Stimulated activated memory B cell treated with anti-CD40 and anti-IgM and Interleukin-4, amounts not matched to agents 10 μg/mL and 1 μg/mL and 100 μg/mL, for 72 hours (primary cell): ENCODE measurements at places on chromosomes 5 and 9.

- ATAC-seq: peak; percentile 71
Measured at GRCh38 chr5:149172261-149172660, 31.0 kb downstream of the ABLIM3 start.

DNA sequence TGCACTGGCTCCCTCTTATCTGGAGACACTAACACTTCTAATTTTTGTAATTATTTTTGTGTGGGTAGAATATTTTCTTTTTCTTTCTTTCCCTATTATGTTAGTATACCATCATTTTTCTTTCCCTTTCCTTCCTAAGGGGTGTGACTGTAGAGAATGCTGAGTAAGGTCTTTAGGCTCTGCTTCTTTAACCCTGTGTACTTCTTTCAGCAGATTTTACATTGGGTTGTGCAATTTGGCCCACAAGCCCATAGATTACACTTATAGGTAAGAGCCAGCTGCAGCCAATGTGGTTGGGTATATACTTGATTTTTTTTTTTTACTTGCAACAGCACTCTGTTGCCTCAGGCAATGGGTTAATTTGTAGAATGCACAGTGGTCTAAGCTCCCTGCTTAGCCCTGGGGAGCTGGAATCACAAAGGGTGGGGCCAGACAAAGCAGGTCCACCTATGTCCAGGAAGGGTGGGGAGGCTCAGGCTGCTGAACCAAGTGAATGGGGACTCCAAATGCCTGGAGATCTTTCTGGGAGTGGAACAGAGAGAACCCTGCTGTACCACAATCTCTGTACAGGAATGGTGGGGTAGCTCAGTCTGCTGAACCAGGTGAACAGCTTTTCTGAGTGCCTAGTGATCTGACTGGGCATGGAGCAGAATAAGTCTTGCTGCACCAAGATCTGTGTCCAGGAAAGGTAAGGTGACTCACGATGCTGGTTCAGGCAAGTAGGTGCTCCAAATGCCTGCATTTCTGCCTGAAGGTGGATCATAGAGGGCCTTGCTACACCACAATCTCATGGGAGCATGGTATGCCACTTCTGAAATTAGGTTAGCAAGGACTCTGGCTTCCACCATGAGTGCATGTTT, 64.9 kb downstream of the SLC25A46 start:
- no peak for ATAC-seq

GRCh38 chr5:73531356-73531755, 33.1 kb downstream of the BTF3 start:
- no peak for ATAC-seq

GRCh38 chr5:1727571-1727970, 72.1 kb downstream of the MRPL36 start:
- ATAC-seq: no peak

- ATAC-seq: no peak
Measured at GRCh38 chr9:99134893-99135341, 30.0 kb downstream of the TGFBR1 start.

GRCh38 chr9:97526895-97527575, 25.6 kb downstream of the TMOD1 start:
- ATAC-seq: no peak

DNA sequence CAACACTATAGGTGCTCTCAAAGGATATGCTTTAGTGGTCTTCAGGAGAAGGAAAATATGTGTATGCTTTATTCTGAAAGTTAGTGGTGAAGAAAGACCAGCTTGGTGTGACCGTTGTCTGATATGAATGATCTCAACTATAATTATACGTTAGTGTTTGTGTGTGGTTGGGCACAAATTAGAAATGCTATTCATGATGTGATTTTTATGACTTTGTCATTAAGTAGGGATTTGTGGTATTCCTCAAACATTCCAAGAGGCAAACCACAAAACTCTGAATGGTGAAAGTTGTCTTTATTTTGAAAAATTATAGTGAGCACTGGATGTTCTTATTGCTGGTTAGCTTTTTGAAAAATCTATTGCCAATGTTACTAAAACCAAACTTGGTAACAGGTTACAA, 6.2 kb upstream of the F2R start:
- ATAC-seq: no peak

DNA sequence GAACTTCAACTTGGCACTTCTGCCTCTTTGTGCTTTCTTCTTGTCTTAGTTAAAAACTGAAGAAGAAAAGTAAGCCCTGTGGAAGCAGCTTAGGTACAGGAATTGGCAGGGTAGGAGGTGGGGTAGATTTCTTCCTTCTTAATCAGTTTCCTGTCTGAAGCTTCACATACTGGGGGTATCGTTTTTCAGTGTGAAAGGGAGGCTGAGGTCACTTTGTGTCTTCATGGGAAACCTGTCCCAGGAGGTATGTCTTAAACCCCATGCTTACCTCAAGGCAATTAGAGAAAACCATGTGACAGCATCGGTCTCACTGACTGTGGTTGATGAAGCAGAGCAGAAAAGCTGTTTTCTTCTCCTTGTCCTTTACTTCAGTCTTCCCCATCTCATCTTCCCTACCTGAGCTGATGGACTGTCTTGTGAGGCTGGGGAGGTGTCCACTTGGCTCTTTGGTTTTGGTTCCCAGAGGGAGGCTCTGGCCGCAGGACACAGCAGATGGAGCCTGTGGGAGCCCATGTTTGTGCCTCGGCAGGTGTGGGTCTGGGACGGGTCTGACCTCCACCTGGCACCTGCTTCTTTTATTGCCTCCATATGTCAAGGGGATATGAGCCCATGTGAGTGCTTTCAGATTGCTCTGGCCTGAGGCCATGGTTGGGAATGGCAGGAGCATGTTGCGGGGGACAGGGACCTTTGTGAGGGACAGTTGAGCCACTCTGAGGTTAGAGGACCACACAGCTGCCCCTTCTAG, 47.0 kb downstream of the SH3GL2 start:
- no peak for ATAC-seq

GRCh38 chr5:34738381-34738780, 82.3 kb downstream of the RAI14 start:
- no peak for ATAC-seq

DNA sequence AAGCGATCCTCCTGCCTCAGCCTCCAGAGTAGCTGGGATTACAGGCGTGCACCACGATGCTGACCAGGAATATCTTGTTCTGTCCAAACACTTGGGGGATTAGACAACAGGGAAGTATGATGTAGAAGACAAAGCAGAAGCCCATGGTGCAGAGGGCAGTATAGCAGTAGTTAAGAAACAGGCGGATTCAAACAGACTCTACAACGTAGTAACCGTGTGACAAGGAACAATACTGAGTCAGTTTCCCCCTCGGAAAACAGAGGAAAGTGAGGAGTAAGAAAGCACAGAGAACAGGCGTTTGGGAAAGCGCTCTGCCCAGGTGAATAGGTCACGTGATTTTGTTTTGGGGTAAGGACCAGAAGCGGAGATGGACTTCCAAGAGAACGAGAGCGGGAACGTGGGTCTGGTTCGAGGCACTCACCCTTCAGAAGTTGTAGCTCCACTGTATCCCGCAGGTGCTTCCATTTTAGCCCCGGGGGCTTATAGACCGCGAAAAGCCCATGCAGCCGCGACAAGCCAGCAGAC, 306 bp downstream of the TRUB2 start:
- no peak for ATAC-seq

GRCh38 chr9:126894052-126894603, 20.5 kb upstream of the RALGPS1 start:
- no peak for ATAC-seq

DNA sequence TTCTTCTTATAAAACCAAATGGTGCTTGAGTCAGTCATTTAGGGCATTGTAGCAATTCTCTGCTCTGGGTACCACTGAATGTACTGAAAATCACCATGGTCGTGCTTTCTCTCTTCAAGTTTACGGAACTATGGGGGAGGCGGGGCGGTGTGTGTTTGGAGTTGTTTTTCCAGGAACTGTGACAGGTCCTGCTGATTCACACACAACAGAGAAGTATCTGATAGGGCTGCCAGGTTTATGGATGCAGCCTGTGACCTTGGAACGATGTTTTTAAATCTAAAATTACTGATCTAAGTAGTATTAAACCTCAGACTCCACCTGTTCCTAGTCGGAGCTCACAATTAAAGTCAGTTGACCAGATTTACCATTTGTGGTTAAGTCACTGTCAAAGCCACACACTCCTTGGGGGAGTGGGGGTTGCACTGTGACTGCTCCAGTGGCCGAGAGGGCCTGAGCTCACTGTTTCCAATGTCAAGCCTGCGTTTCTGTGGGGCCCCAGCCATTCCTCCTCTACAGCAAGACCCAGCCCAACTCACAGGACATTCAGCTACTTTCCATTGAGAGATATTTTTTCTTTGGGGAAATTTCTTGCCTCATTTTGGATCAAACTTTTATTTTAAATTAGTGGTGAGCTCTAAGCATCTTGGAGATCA, 44.4 kb downstream of the GADD45G start:
- ATAC-seq: peak; percentile 26

GRCh38 chr5:6321078-6321477, 57.3 kb downstream of the MED10 start:
- no peak for ATAC-seq

GRCh38 chr5:151295138-151295537, 8.4 kb downstream of the SLC36A3 start:
- ATAC-seq: no peak

GRCh38 chr9:134670042-134670525, 28.5 kb downstream of the COL5A1 start:
- no peak for ATAC-seq

DNA sequence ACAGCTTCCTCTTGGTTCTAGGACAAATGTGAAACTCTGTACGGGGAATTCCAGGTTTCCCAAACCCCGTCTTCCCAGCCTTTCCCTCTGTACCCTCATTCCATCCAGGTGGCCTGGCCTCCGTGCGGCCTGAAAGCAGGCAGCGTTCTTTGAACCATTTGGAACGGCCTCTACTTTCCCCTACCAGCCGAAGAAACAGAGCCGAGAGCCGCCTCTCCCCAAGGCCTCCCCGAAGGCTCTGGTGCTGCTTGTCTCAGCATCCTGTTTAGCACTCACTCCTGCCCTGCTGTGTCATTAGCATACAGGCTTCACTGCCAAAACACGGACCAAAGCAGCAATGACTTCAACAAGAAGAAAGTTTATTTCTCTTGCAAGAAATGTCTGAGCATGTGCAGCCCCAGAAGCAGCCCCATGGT, 137.7 kb downstream of the HSD17B3 start:
- no peak for ATAC-seq

- ATAC-seq: no peak
Measured at GRCh38 chr9:18390393-18390792, 83.6 kb upstream of the ADAMTSL1 start.

GRCh38 chr5:127963931-127964330, 119.6 kb upstream of the SLC12A2 start:
- no peak for ATAC-seq

GRCh38 chr5:177588413-177588909, 3.5 kb upstream of the TMED9 start:
- ATAC-seq: no peak

DNA sequence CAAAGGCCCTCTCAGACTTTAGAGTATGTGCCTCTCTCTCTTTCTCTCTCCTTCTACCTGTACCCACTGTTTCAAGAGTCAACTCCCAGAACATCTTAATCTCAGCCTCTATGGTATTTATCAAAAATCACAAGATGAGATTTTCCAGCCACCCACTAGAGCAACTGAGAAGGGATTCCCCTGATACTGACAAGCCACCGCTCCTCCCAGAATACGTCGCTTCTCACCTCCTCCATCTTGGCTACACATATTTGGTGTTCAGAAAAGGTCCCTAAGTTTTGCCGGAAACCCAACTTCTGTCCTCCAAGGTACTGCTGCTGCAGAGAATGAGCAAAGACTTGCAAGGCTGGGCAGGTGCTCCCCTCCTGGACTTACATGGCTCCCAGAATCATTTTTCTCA, 6.1 kb downstream of the GARIN3 start:
- ATAC-seq: no peak

GRCh38 chr5:36414869-36415282, 113.2 kb upstream of the RANBP3L start:
- no peak for ATAC-seq

DNA sequence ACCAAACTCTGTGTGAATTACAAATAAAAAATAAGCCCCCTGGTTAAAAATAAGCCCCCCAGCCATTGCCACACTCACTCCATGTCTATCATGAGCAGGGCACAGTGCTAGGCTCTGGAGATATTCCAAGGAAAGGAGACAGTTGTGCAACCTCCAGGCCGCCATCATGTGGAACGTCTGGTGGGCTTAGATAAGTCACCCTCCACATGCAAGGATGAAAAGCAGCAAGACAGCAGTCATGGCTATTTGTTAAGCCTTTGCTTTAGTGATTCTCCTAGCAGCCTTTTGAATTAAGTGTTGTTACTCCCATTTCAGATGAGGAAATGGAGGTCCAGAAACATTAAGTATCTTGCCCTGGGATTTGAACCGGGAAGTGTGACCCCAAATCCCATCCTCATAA, 94.8 kb downstream of the DCP2 start:
- ATAC-seq: no peak

- ATAC-seq: no peak
Measured at GRCh38 chr9:71620331-71620730, 148.0 kb downstream of the CEMIP2 start.

GRCh38 chr5:159100782-159101646, 1.3 kb upstream of the EBF1 start:
- ATAC-seq: peak; percentile 50

DNA sequence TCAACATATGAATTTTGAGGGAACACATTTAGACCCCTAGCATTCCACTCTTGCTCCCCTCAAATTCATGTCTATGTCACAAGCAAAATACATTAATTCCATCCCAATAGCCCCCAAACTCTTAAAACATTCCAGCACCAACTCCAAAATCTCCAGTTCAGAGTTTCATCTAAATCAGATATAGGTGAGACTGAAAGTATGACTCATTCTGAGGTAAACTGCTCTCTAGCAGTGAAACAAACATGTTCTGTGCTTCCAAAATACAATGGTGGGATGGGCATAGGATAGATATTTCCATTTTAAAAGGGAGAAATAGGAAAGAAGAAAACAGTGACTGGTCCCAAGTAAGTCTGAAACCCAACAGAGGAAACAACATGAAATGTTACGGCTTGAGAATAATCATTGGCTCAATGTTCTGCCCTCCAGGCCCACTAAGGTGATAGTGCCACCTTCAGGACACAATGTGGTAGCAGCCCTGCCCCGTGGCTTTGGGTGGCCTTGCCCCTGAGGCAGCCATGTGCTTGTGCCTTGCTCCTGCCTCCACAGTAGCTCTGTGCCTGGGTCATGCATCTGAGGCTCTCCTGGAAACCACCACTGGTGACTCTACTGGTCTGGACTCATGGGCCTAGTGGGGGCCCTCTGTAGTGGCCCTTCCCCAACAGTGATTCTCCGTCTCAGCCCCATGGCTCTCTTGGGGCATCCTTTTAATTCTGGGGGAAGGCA, 36.4 kb upstream of the IPPK start:
- ATAC-seq: peak; percentile 41

DNA sequence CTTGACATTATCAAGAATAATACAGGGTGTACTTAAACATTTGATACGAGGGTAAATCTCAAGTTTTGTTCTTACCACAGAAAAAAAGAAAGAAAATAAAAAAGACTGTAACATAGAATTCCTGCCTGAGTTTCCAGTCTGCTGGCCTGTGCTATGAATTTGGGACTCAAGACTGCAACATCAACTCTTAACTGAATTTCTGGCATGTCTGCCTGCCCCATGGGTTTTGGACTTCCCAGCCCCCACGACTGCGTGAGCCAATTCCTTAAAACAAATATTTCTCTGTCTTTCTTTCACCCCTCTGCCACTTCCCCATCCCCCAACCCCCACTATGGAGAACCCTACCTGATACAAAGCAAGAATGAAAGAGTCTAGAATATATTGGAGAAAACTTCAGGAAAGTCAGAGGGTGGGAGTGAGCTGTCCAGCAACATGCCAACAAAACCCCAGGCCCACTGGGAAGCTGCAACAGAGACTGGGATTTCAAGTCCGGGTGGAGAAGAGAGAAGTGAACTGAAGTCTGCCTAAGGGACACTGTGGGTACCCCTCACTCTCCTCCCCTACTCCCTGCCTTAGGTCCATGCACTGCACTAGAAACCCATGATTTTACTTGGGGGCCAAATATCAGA, 43.0 kb downstream of the MARCHF3 start:
- peak; percentile 32 for ATAC-seq
